ENCODE measurements at places on chromosomes 1 and 21.

GRCh38 chr1:26598890-26599289 lies 69.3 kb downstream of the RPS6KA1 start:
- DNase-seq: no peak

DNA sequence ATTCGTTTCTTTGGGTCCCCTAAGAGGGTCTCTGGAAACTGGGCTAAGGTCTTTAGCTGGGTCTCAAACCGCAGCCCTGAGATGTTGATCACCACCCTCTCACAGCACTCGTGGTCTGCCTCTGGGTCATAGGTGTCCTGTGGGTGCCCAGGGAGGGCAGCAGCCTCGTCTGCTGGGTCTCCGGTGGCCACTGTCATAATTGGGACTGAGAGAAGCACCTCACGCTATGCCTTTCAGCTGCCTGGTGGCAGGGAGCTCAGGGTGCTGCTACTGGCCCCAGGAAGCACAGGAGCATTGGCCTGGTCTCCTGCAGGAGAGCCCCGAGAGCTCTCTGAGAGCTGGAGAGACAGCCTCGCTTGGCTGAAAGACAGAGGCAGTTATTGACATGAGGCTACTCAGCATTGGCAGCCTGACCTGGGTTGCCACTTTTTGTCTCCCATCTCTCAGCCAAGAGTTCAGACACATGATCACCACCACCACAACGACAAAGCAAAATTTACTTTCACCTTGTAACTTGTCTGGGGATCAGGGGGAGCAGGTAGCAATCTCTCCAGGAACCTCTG lies 1.5 kb downstream of the KCNA2 start:
- no peak for DNase-seq

GRCh38 chr1:25724966-25725365 lies 75.0 kb upstream of the SELENON start:
- DNase-seq: no peak

GRCh38 chr1:71796006-71796405 lies 486.3 kb downstream of the NEGR1 start:
- DNase-seq: no peak

- DNase-seq: no peak
Observed at GRCh38 chr1:52424231-52424636, 19.8 kb downstream of the PRPF38A start.

DNA sequence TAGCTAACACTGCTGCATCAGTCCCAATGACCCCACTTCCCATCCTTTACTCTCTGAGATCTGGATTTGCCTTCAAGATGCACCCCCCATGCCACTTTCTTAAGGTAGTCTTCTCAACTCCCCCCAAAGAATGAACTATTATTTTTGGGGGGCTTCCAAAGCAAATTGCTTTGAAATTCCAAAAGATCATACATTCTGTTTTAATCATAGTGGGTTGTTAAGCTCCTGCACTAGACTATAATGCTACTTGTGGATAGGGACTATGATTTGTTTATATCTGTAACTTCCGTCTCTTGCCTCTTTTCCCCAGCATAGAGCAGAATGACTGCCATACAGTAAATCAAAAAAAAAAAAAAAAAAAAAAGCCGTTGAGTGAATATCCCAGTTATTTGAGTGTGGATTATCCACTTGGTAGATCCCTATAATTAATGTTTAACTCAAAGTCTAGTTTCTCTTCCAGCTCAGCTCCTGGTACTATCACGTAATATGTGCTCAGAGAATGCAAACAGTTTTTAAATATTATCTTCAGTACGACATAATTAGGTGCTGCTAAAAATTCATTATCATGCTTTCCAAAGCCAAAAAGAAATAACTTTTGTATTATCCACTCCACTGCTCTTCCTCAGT lies 26.9 kb downstream of the KIRREL1 start:
- no peak for DNase-seq

GRCh38 chr1:213273546-213273945 lies 222.5 kb downstream of the RPS6KC1 start:
- DNase-seq: no peak

DNA sequence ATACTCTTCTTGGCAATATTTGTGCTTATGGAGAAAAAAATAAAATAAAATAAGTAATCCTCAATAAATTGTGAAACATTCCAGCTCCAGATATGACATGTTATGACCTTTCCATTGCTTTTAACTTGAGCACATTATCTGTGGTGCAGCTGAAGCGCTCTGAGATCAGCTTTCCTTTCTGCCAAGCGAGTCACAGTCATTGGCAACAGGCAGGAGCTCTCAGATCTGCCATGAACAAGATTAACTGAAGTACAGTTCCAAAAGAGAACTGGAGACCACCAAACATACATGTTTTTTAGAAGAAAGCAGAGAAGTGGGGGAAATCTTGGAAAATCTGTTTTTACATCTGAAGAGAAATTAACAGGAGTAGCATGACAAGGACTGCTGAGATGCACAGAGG lies 89.2 kb upstream of the DSCAM start:
- no peak for DNase-seq

- DNase-seq: no peak
Observed at GRCh38 chr21:41052820-41053555, 115.0 kb upstream of the BACE2 start.

GRCh38 chr1:110266834-110267233 lies 56.7 kb downstream of the KCNC4 start:
- DNase-seq: no peak

DNA sequence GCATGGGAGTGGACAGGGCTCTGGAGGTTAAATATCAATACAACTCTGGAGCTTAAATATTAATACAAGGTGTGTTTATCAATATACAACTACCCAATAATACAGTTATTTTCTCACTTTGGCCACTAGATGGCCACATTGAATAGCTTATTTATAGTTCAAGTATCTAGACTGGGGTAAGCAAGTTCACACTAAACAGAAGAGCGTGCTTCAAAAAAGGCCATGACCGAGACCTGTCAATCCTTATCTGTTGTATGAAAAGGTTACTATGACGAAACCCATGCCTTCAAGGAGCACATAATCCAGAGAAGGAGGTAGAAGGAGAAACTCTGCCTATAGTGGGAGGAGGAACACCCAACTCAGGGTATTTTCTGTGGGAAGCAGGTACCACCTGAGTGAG lies 29.1 kb downstream of the CHML start:
- no peak for DNase-seq

DNA sequence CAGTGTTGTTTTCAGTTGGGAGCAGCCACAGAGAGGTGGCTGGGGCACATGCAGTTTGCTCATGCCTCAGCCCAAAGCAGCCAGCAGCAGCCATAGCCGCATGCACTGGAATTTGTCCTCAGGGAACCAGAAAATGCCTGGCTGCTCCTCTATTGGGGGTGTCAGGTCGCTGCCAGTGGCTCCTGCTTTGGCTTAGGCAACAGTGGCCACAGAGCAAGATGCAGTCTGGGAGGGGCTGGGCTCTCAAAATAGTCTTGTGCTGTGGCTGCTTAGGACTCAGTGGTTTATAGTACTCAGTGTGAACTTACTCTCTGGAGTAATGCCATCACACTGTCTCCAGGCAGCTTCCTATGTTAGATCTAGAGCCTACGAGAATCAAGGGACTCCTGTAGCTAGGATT lies 25.0 kb downstream of the CD55 start:
- DNase-seq: no peak

- DNase-seq: no peak
Observed at GRCh38 chr1:85612704-85613361, 32.3 kb downstream of the CCN1 start.

DNA sequence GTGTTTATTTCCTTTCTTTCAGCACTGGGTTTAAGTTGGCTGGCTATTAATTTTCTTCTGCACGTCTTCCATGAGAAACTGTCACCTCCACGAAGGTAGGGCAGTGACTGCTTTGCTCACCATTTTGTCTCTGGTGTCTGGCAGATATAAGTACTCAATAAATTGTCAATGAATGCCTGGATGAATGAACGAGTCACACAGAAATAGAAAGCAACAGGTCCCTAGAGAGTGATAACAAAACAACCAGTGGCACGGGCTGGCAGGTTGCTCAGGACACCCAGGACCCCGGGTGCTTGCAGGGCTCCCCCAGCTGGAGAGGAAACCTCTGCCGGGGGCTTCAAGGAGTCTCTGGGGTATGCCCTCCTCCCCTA lies 3.2 kb upstream of the MYOC start:
- no peak for DNase-seq

GRCh38 chr1:5798151-5798730 lies 194.0 kb downstream of the NPHP4 start:
- DNase-seq: no peak

GRCh38 chr21:28699596-28700259 lies 292.9 kb downstream of the LTN1 start:
- no peak for DNase-seq

DNA sequence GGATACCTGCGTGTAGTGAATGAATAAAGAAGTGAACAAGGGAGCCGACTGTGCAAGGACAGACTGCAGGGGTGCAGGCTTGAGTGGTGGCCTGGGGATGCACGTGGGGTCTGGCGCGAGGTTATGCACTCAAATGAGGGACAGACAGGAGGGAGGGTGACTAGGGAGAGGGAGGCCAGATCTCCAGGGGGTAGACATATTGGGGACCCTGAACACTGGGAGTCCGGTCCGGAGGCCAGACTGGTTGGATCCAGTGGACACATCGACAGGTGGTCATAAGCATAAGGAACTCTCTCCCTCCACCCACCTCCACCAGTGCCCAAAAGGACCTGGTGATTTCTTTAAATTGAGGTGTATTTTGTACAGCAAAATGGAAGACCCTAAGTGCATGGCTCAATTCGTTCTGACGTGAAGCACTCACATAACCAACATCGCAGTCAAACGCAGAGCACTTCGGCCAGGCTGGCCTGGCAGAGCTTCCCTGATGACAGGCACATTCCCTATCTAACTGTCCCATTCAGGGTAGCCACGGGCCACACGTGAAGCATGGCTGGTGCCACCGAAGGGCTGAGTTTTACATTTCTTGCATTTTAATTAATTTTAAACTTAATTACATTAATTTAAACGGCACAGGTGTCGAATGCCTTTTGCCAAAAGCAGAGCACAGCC lies 14.0 kb downstream of the WNT3A start:
- no peak for DNase-seq

DNA sequence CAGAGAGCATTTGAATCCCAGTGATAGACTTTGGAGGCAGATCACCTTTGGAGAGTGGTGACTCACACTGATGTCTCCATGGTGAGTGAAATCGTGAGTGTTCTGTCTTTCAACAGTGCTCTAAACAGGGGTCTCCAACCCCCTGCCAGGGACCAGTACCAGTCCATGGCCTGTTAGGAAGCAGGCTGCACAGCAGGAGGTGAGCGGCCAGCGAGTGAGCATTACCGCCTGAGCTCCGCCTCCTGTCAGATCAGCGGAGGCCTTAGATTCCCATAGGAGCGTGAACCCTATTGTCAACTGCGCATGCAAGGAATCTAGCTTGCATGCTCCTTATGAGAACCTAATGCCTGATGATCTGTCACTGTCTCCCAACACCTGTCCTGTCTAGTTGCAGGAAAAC lies 61.8 kb upstream of the B3GALNT2 start:
- DNase-seq: no peak

DNA sequence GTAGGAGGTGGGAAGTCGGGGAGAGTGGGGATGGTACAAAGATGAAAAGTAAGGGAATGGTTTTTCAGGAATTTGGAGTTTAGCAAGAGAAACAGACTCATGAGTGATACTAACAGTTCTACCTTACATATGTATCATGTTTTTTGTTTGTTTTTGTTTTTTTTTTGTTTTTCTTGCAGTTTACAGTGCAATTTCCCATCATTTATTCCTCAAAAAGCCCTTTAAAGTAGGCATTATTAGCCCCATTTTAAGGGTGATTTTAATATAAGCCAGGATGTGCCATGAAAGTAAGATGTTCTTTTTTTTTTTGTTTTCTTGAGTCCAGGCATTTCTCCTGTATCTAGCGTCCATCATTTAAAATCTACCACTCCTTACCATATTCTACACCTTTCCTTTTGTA lies 13.8 kb upstream of the TRIM45 start:
- no peak for DNase-seq

DNA sequence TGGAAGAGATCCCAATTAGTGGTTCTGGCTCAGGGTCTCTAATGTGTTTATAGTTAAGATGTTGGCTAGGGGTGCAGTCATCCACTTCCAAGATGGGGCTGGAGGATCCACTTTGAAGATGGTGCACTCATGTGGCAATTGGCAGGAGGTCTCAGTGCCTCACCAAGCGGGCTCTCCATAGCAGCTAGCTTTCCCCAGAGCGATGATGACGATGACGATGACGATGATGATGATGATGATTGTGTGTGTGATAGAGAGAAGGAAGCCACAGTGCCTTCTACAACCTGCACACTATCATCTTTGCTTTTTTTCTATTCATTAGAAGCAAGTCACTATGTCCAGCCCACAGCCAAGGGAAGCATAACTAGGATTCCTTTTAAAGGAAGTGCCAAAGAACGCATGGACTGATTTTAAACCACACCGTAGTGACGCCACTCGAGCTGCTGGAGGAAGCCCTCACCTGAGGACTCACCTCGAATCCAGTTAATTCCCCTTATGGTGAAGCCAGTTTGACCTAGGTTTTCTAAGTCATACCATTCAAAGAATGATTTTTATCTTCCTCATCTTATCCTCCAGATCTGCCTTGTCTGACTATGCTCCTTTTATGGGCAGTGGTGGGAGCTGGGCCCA lies 49.4 kb downstream of the SRRM1 start:
- no peak for DNase-seq

DNA sequence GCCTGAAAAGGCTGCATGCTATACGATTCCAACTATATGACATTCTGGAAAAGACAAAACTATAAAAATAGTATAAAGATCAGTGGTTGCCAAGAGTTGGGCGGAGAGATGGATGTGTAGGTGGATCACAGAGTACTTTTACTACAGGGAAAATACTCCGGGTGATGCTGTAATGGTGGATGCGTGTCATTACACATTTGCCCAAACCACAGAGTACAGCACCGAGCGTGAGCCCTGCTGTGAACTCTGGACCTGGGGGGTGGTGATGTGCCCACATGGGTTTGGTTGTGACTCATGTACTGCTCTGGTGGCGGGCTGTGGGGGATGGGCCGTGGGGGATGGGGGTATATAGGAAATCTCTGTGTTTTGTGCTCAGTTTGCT lies 162.7 kb upstream of the COL6A1 start:
- peak; percentile 21 for DNase-seq

- no peak for DNase-seq
Observed at GRCh38 chr1:187237542-187237941, 408.8 kb downstream of the PLA2G4A start.

GRCh38 chr1:226512076-226512728 lies 36.4 kb upstream of the STUM start:
- no peak for DNase-seq

GRCh38 chr1:222792744-222793143 lies 22.1 kb upstream of the DISP1 start:
- DNase-seq: no peak

GRCh38 chr1:175218786-175219434 lies 26.3 kb upstream of the KIAA0040 start:
- DNase-seq: no peak

GRCh38 chr1:41259221-41259620 lies 17.1 kb upstream of the SCMH1 start:
- DNase-seq: no peak

Measured in stimulated activated CD8-positive, alpha-beta memory T cell treated with anti-CD3 and anti-CD28 coated beads, Interleukin-4, amount 100 ng/mL, for 1 hour (primary cell).